ENCODE measurements at places on chromosomes 4 and X. TPM values are rescaled to one million over a fixed set of nuclear protein-coding genes. Genes with fewer than 3 reads are reported as not detected.

DNA sequence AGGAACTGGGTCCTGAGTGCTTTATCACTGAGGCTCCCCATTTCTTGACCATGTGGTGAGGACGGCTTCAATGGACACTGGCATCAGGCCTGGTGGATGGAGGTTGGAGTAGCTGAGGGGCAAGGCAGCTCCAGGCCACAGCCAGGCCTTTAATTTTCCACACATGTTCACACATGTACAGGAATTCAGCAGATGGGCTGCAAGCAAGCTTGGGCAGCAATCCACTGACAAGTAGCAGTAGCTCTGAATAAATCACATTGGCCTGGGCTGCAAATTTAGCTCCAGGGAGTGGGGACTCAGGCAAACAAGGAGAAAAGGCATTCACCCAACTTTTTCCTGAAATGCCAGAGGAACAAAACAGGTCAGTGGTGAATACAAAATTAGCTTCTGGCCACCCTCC lies 107.8 kb upstream of the SCML1 start:
- no peak for DNase-seq

- no peak for DNase-seq
Observed at GRCh38 chr4:184416913-184417734, 57.2 kb downstream of the IRF2 start.

- DNase-seq, result no peak
Observed at GRCh38 chrX:47223476-47224250, 5.2 kb downstream of the CDK16 start.

DCAF4L1 gene
- 0.17 TPM for total RNA-seq

ERCC6L gene
- total RNA-seq, result 2.4 TPM

CORIN gene
- 0.28 TPM for total RNA-seq

SLC9B1 gene
- total RNA-seq, result not detected

ASMTL gene
- total RNA-seq, result 9.7 TPM

DNA sequence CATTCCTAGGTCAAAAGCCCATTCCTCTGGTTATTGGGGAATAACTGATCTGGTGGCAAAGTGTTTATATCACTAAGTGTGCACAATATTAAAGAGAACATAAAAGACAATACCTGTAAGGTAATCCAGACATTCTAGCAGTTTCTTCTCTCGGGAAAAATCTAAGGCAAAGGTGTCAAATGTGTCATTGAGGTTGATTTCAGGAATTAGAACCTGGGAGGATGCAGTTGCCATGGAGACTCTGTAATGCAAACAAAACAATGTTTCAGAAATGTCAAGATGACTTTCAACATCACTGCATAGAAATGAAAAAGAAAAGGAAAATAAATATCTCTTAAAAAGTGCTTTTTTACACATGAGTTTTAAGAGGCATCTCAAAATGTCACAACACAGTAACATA lies 145.9 kb downstream of the MID1 start:
- no peak for DNase-seq

MID1 gene
- 63.8 TPM for total RNA-seq

DNA sequence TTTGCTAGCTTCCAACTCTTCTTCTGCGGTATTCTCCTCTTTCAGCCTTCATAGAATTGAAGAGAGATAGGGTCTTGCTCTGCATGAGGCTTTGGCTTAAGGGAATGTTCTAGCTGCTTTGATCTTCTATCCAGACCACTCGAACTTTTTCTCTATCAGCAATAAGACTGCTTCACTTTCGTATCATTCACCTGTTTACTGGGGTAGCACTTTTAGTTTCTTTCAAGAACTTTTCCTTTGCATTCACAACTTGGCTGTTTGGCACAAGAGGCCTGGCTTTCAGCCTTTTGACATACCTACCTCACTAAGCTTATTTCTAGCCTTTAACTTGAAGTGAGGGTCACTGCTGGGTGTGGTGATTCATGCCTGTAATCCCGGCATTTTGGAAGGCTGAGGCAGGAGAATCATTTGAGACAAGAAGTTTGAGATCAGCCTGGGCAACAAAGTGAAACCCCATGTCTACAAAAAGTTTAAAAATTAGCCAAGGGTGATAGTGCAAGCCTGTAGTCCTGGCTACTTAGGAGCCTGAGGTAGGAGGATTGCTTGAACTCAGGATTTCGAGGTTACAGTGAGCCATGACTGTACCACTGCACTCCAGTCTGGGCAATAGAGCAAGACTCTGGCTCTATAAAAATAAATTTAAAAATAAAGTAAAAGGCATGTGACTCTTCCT lies 47.1 kb upstream of the HPGDS start:
- DNase-seq, result no peak

- DNase-seq, result no peak
Observed at GRCh38 chr4:10020106-10020505, 1.2 kb downstream of the SLC2A9 start.

RBMX2 gene
- 22.1 TPM for total RNA-seq

DNA sequence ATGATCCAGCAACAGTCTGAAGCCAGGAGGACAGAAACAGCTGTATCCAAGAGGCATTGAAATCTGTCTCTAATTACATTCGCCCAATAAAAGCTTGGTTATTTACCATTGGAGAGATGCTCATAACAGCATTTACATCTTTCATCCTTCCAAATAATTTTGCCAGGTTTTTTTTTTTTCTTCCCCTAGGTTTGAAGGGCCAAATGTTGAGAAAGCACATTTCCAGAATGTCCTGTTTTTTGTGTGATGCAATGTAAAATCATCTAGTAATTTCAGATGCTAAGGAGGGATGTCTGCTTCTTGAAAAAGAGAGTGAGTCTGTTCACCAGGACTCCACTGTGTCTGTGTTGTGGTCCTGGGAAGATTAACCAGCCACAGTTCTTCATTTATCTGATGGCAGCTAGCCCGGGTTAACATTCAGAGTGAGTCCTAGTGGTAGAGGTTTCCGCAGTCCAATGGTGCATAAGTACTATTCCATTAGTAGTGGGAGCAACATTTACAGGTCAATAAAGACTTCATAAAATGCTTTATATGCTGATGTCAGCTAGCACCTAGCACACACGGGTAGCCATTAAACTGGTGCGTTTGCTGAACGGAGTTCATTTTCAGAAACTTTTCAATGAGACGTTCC lies 406.8 kb downstream of the STIM2 start:
- DNase-seq, result no peak

DNA sequence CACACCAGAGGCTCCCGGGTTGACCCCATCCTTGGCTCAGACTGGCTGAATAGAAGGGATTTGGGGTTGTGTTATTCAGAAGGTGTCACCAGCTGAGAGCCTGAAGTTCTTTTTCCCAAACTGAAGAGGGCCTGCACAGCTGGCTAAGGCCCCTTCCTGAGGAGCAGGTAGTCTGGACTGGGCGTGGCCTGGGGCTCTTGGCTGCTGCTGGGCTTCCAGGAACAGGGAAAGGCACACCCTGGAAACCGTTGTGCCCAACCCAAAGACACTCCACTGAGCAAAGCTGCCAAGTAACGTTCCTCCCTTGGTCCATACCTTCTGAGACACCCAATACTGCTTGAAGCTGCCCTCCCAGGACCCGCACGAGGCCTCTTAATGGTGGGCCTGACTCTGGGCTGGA lies 8.3 kb upstream of the CXCR3 start:
- DNase-seq, result no peak

DNA sequence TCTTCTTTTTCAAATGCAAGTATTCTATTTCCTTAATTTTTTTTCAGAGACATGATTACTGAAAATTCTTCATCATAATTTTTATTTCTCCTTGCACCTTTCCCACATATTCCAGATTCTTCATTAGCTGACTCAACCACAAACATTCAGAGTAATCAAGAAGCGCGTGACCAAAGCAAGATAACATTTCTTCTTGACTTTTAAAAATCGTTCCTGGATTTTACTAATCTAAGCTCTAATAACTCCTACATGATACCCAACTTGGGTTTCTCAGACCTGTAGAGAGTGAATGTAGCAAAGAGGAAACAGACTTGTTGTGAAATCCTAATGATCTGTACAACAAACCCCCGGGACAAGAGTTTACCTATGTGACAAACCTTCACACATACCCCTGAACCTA lies 615.0 kb downstream of the TMA16 start:
- DNase-seq, result no peak

DNA sequence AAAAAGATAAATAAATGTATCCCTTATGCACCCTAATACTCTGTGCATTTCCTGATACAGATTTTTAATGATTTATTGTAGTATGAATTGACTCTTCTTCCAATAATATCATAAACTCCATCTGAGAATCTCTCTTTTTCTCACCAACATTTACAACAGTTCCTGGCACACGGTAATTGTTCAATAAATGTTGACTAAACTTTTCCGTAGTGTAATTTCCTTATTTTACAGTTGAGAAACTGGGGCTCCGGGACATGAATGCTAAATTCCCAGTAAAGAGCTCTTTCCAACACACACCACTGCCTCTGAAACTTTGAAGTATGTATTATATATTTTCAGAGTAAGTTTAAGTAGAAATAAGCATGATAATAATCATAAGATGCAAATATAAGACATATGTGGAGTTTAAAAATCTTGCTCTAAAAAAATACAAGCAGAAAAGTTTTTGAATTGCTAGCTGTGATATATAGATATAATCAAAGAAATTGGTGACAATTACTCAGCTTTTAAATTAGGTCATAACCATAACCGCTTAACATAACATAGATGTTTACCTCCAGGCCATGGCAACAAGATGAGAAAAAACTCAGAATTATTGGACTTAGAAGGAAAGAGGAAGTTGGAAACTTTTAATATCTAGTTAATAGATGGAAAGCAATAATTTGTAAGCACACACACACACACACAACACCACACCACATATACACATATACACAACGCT lies 28.2 kb upstream of the ANTXR2 start:
- no peak for DNase-seq

ADH7 gene
- not detected for total RNA-seq

GAB3 gene
- 14.1 TPM for total RNA-seq

RTL5 gene
- 0.47 TPM for total RNA-seq

GRCh38 chr4:166318810-166319525 lies 445.9 kb downstream of the TLL1 start:
- no peak for DNase-seq

DNA sequence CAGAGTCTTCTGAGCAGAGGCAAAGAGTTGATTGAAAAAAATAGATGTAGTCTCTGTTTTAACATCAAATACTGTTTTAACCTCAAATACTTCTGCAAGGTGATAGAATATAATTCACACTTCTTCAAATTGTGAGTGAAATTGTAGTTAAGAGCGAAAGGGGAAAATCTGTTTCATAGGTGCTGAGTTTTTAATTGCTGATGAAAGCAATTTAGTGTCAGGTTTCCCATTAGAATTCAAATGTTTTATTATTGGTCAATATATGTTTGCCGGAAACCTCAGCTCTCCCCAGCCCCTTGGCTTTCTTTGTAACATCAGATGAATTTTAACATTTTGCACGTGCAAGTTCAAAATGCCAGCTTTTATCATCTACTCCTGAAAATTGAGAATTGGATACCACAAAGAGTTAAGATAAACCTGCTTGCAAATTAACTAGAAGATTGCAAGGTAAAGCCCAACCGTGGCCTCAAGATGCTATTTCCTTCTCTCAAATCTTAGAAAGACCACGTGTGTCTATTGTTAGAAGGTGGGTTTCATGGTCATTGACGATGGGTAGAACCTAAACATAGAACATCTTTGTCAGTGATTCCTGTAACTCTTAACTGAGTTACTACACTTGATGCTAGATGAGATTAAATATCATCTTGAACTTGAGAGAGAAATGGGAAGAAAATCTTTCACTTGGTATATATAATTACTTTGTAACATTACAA lies 1824.2 kb upstream of the TENM3 start:
- DNase-seq, result no peak

DNA sequence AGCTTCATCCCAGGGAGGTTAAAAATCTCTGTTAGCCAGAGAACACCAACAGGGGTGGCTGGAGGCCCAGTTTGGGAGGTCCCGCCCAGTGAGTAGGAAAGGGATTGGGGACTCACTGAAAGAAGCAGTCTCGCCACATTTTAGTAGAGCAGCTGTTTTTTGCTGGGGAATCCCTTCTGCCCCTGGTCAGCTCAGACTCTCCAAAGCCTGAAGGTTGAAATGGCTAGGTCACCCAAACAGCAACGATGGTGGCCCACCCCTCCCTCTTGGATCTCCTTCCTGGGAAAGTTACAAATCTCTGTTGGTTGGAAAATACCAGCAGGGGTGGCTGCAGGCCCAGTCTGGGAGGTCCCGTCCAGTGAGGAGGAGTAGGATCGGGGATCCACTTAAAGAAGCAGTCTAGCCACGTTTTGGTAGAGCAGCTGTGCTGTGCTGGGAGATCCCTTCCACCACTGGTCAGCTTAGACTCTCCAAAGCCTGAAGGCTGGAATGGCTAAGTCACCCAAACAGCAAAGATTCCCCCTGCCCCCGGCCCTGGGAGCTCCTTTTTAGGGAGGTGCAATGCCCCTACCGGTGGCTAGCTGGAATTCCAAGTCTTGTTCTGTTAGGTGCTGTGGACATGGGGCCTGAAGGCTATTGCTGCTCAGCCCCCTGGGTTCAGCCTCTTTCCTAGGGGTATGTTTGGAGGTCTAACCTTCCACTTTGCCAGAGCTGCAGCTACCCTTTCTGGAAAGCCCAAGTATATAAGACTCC lies 40.0 kb upstream of the TEX13A start:
- DNase-seq, result no peak

CT45A1 gene
- total RNA-seq, result not detected

SLITRK2 gene
- total RNA-seq, result not detected

GRCh38 chr4:116328261-116328860 lies 757.0 kb downstream of the TRAM1L1 start:
- no peak for DNase-seq

HELT gene
- total RNA-seq, result not detected

DNA sequence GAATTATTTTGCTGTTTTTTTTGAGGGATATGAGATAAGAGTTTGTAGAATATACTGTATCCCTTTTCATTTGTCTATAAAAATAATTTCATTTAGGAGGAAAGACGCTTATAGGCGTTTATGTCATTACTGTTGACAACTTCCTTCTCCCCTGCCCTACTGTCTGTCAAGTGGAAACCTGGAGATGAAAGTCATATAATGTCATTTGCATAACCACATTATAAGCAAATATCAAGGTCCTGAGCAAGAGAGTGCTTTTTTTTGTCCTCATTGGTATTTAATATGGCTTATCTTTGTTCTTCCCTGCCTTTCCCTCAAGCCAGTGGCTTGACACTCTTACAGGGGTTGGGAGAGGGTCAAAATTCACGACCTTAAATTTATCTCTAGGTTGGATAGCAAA lies 55.8 kb downstream of the LRP2BP start:
- DNase-seq, result no peak
